ENCODE measurements at places on chromosomes 7 and 10.

GRCh38 chr10:132497063-132497680 is 40.4 kb upstream of the INPP5A start:
- DNase-seq = no peak

GRCh38 chr10:92268748-92269147 is 22.1 kb downstream of the CPEB3 start:
- no peak for DNase-seq

DNA sequence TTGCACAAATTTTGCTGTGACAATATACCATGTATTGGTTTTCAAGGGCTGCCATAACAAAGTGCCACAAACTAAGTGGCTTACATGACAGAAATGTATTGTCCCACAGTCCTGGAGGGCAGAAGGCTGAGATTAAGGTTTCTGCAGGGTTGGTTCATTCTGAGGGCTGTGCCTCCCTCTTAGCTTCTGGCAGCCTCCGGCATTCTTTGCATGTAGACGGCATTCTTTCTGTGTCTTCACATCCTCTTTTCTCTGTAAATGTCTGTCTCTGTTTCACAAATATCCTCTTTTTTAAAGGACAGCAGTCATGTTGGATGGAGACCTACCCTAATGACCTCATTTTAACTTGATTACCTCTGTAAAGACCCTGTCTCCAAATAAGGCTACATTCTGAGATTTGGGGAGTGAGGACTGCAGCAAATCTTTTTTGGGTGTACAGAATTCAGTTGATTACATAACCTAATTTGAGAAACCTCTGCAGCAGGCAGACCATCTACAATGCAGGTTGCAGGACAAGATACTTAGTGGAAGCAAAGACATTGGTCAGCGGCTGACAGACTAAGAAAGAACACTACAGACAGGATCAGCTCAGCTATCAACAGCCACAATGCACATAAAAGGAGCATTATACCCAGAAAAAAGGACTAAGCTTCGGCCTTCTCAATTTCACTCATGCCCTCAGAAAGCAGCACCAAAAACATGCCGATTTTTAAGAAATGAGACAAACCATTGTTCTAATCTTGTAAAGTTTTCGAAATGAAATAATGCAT is 84.6 kb upstream of the FAM3C start:
- no peak for DNase-seq

DNA sequence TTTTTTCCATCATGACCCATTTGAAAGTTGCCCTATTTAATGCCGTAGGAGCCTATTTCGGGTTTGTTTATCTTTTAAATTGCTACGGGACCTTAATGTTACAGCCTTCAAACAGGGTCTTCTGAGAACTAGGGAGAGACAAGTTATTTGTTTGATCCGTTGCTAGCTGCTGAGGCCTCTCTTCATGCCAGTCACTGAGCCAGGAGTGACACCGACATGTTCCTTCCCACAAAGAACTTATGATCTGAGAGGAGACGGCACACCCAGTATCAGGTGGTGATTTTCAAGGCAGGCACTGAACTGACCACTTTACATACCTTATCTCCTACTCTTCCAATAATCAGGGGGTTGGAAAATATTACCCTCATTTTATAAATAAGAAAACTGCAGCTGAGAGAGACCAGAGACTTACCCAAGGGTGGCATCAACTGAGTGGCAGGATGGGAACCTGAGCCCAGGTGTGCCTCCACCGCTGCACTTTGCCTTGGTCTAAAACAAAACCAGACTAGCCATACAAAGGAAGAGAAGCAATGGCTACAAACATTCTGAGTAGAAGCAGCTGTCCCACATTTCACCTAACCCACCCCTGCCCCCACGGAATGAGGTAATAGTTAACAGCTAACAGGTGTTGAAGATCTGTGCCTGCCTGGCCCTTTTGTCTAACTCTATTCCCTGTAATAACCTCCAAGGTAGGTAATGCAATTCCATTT is 40.5 kb downstream of the PPP1R3C start:
- DNase-seq = peak; percentile 53

- no peak for DNase-seq
Observed at GRCh38 chr10:103691723-103692435, 163.5 kb downstream of the SH3PXD2A start.

DNA sequence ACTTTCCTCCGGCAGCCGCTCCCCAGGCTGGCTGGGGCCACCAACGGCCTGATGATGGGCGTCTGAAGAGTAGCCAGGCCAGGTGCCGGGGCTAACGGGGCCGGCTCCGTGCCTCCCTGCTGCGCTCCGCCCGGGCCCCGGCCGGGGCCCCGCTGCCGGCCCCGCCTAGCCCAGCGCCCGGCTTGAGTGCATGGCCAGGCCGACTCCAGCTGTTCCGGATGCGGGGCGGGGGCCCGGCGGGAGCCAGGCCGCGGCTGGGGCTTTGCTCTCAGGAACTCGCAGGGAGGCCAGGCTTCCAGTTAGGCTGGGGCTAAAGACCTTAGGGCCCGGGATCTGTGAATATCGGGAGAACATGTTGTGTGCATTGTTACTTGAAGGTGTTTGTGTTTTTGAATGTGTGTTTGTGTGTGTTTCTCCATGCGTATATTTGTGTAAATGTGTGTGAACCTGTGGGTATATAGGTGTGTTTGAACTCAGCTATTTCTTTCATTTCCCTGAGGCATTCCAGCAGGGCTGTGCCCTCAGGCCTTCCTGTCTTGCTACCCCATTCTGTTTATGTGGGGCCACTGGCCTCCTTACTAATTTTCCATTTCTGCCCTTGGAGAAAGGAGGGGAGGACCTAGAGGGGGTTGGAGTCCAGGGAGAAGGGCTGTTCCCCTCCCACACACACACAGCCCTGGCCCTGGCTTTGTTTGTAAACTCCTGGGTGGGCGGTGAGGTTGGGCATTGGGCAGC is 1.1 kb upstream of the LBX1 start:
- no peak for DNase-seq

GRCh38 chr7:66454600-66455225 is 174.0 kb upstream of the KCTD7 start:
- no peak for DNase-seq

DNA sequence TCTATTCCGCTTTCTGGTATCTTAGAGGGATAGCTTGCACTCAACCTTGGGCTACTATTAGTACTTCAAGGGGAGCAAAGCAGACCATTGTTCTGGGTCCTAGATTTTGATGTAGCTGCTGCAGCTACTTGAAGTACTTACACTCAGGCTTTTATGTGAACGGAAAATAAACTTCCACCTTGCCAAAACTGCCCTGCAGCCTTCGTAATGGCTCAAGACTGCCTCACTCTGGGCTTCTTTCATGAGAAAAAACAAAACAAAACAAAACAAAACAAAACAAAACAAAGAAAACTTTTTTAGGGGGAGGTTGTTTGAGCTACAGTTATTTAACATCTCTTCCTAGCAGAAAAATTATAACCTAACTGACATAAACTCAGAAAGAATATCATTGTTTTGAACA is 19.4 kb upstream of the EPHB6 start:
- no peak for DNase-seq

GRCh38 chr7:76011442-76011861 is 17.1 kb upstream of the TMEM120A start:
- DNase-seq = no peak

DNA sequence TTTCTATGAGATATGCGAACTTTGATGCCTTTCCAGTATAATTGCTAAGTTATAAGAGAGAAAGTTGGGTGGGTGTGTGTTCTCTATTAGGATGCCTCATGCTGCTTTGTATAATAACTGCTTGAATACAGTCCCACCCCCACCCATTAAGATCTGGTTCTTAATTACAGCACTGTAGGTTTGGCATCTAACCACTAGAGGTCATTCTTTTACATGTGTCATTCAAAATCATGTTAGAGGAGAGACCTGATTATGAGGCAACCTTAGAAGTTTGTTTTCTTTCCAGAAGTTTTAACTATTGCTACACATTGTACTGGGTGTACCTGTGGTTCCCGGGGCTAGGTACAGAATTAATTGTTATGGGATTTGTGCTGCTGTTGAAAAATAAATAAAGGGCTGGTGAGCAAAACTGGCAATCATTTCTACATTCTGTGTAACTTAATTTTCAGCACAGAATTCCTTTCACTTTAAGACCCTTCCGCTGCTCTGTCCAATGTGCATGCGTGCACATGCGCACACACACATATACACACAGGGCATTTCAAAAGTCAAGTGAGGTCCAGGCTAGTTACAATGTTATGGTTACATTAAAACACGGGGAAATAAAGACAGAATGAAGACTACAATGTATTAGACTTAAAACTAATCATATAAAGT is 1156.3 kb downstream of the SORCS3 start:
- peak; percentile 16 for DNase-seq

- no peak for DNase-seq
Observed at GRCh38 chr7:143733876-143734275, 23.6 kb downstream of the CTAGE6 start.

DNA sequence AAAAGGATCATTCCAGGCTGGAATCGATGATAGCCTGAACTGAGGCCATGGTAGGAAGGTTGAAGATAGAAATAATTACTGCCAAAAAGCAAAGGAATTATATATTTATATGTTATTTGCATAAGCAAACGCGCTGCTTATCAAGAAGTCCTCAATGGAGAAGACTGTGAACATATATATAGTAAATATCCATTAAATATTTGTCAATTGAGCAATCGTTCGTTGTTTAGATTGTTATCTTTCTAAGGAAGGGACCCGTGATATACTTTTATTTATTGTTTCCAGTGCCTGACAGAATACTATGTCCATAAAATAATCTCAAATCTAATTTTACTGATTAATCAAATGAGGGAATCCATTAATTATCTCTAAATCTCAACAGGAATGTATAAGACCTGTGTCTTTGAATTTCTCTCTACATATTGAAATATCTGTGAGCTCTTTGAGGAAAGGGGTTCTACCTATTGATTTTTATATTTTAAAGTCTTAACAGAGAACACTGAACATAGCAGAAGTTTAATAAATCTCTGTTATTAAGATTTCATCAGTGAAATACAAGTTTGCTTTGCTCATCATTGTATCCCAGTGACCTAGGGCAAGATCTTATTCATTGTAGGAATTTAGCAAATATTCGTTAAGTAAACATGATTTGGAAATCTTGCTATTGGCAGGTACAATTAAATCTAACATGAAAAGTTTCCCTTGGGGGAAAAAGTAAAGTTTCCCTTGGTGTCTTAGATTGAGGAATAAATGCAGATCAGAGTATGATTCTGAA is 12.0 kb upstream of the HERC4 start:
- DNase-seq = no peak

DNA sequence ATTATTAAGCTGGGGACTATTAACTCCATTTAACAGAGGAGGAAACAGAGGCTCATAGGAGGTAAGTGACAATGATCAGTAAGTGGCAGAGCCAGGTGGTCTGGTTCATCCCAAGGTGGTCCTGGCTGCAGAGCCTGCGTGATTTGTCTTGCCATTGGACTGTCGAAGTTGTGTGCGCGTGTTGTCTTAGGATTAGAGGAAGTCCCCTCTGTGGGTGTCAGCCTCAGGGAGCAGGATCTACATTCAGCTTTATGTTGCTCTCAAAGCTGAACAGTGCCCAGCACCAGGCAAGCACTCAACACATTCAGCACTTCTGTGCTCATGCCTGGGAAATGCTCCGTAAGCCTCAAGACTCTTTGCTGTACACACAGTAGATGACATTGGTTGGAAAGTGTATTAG is 139.5 kb downstream of the HERPUD2 start:
- DNase-seq = no peak

- no peak for DNase-seq
Observed at GRCh38 chr7:20521243-20521642, 94.2 kb upstream of the ABCB5 start.
